ENCODE measurements at places on chromosomes 11 and 22.

DNA sequence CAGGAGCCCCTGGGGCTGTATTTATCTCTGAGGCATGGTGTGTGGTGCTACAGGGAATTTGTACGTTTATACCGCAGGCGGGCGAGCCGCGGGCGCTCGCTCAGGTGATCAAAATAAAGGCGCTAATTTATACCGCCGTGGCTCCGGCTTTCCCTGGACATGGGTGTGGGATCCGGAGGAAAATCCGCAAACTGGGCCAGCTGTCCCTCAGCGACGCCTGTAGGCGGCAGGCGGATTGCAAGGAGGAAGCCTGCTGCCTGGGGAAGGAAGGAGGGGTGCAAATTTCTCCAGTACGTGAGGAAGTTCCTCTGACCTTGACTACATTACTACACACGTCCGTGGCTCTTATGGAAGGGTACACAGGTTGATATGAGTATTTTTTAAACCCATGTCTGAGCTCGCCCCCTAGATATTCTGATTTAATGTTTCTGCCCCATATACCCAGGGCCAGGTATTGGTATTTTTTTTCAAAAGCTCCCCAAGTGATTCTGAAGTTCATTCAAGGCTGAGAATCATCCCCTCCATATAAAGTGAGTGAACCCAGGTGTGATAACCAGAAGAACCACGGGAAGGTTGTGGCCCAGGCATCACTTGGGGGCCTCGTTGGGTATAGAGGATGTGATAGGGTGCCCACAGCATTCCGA lies 2.8 kb downstream of the MYOD1 start:
- no peak for DNase-seq

DNA sequence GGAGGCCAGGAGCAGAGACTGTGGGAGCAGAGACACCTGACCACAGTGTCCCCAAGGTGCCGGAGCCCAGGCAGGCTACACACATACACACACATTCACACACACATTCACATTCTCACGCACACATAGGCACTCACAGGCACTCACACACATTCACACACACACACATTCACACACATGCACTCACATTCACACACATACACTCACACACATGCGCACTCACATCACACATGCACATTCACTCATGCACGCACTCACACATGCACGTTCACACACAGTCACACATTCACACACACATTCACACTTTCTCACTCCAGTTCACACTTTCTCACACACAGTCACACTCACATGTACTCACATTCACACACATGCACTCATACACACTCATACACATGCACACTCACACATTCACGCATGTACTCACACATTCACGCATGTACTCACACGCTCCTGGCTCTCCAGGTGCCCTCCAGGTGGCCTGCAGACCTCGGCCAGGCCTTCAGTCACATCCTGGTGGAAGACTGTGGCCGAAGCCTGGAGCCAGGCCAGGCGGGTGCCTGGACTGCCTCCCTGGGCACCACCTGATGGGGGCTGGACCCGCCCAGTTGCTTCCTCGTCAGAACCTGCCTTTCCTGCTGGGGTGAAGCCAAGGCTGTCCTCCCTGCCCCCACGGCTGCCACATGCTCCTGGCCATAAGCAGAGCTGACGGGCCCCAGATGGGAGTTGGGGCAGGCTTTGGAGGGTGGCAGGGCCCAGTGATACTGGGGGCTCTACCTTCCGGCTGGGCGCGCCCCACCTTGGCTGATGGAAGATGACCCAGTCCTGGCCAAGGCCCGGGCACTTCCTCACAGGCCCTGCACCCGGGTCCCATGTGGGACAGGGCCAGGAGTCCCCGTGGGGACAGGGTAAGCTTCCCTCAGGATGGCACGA lies 89.5 kb downstream of the WNT7B start:
- DNase-seq, result no peak

DNA sequence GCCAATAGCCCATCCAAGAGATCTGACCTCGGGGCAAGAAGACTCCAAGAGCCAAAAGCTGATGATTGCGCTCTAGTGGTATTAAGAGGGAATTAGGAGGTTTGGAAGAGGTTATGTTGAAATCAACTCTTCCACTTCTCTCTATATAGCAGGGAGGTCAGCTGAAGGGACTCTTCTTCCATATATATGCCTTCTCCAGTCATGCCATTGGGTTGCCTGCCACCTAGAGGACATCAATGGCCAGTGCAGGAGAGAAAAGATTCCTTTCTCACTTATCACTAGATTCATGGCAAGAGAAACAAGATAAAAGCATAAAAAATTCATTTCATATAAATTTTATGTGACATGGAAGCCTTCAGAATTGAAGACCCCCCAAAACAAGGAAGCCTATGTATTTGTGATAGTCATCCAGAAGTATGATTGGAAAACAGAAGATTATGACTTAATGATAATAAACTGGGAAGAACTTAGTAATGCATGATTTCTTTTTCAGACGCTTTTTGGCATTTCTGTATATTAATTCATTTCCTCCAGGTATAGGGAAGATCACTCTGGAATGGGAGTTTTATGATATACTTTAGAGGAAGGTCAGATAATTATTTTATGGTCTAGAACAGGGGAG lies 435.1 kb upstream of the DDI1 start:
- DNase-seq, result peak; percentile 42

GRCh38 chr11:122979103-122979814 lies 2.4 kb downstream of the BSX start:
- no peak for DNase-seq

- no peak for DNase-seq
These were observed 5.5 kb upstream of the P4HA3 start for GRCh38 chr11:74316772-74317505.

DNA sequence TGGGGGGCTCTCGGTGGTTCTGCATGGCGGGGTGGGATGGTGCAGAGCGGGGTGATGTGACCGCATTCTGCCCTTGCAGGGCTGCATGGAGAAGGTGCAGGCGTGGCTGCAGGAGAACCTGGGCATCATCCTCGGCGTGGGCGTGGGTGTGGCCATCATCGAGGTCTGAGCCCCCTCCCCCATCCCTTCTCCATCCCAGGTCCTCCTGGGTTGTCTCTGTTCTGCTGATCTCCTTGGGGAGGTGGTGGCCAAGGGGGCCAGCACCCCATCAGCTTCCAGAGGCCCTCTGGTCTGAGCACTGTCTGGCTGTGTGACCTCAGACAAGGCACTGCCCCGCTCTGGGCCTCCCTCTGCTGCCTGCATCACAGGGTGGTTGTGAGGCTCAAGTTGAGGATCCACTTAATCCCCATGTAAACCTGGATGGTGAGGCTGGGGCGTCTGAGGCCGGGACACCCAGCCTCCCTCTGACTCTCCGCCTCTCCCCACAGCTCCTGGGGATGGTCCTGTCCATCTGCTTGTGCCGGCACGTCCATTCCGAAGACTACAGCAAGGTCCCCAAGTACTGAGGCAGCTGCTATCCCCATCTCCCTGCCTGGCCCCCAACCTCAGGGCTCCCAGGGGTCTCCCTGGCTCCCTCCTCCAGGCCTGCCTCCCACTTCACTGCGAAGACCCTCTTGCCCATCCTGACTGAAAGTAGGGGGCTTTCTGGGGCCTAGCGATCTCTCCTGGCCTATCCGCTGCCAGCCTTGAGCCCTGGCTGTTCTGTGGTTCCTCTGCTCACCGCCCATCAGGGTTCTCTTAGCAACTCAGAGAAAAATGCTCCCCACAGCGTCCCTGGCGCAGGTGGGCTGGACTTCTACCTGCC lies 53.3 kb downstream of the CD82 start:
- DNase-seq, result no peak

DNA sequence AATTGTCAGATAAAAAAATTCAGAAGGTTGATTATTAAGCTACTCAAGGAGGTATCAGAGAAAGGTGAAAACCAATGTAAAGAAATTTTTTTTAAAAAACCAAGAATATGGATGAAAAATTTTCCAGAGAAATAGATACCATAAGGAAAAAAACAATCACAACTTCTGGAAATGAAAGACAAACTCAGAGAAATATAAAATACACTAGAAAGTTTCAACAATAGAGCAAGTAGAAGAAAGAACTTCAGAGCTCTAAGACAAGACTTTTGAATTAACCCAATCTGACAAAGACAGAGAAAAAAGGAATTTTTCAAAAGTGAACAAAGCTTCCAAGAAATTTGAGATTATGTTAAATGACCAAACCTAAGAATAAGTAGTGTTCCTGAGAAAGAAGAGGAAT lies 62.9 kb upstream of the TEAD1 start:
- DNase-seq, result no peak

DNA sequence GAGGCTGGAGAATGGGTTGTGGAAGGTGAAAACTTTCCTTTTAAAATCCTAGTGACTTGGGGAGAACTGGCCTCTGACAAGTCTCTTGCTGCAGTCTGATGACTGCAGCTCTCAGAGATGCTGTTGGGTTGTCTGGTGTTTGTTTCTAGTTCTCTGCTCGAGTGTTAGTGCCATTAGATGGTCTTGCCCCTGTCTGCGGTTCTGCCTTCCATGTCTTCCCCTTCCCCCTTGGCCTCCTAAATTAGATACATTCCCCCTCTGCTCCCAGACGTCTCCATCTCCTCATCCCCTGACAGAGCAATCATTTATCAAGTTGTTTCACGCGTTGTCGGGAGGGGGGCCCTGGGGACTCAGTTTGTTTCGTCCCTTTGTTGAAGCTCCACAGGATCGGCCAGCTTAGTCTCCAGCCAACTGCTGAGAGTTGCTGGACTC lies 67.7 kb downstream of the CECR2 start:
- no peak for DNase-seq

- DNase-seq, result no peak
These were observed 202.4 kb downstream of the BARX2 start for GRCh38 chr11:129578006-129578405.

DNA sequence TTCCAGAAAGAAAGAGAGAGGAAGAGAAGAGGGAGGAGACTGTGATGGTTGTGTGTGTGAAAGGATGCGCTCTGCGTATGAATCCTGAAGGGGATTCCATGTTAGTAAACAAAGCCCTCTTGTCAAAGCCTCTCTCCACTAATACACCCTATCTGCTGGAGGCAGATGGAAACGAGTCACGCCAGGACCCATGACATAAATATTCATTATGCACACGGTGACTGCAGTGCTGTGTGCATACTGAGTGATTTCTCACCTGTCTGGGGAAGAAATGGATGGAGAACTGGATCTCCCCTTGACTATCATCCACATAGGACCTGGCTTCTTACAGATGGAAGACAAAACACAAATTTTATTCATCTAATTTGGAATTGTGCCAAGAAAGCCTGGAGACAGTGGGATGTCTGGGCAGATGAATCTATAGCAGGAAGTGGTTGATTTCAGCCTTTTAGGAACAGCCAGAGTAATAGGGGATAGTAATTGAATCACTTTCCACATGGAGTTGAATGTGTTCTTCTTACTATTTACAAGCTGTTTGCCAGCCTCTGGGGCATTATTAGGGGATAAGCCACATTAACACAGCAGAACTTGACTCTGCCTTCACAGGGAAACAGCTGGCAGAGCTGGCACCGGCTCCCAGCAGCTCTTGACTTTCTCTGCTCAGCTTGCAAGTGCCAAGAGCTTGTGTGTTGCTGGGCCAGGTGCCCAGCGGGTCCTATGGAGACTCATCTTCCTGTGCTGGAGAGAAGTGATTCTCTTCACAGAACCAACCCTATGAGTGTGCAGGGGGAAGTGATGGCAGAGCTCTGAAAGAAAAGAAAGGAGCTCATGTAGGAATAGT lies 9.0 kb downstream of the MTNR1B start:
- DNase-seq, result peak; percentile 6

DNA sequence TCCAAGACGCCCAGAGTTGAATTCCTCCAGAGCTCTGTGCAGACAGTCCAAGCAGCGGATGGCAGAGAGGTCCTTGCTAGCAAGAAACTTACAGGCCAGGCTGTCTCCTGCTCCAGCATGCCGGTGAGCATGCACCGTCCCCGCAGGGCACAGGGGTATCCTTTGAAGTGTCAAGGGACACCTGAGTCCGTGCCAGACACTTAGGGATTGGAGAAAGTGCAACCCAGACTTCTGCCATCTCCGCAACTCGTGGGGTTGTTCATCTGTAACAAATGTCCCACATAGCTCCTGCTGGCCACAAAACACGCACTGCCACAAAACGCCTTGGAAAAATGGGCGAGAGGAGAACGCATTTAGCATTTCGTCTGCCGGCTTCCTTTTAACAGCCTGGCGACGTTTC lies 13.3 kb downstream of the TSPO start:
- DNase-seq, result no peak

- DNase-seq, result no peak
These were observed 398.4 kb downstream of the CTTN start for GRCh38 chr11:70796648-70797227.

GRCh38 chr11:35313760-35314153 lies 105.6 kb downstream of the SLC1A2 start:
- DNase-seq, result no peak

GRCh38 chr22:33326540-33327295 lies 268.5 kb upstream of the SYN3 start:
- DNase-seq, result no peak

DNA sequence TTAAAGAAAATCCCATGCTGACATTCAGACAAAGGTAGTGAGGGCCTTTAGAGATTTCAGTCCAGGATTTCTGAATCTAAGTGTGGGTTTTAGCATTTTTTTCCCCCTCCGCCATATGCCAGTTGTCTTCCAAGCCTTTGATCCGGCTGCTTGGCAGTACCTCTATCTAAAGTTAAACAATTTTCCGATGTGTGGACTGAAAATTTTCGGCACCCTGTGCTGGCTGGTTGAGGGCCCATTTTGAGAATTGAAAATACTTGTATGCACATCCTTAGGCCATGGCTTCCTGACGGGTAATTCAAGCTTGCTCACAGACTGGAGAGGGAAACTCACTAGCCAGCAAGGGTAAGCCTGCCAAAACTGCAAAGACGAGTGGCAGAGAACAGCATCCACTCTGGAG lies 131.9 kb upstream of the NARS2 start:
- no peak for DNase-seq

GRCh38 chr22:43850529-43850928 lies 11.8 kb downstream of the SULT4A1 start:
- no peak for DNase-seq

GRCh38 chr11:86058360-86058759 lies 10.5 kb downstream of the PICALM start:
- no peak for DNase-seq

- peak; percentile 43 for DNase-seq
These were observed 10.7 kb upstream of the CTSF start for GRCh38 chr11:66579017-66579606.

DNA sequence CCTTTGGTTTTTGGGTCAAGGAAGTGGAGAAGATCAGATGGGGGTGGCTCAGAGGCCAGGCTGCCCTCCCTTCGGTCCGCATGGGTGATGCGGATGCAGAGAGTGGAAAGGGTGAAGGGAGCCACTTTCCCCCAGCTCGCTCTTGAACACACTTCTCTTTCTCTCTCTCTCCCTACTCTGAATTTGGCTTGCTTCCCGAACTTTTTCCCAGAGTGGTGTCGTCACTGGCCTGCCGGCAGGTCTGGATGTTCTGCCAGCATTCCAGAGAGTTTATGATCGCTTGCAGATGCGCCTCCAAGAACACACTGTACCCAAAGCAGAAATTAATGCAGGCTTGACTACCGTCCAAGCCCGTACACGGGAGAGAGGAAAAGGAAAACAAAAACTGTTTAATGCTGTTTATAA lies 103.2 kb downstream of the ZBTB16 start:
- peak; percentile 86 for DNase-seq

GRCh38 chr11:128532572-128533091 lies 54.7 kb downstream of the ETS1 start:
- DNase-seq, result no peak

GRCh38 chr11:10503777-10504480 lies 37.1 kb downstream of the RNF141 start:
- DNase-seq, result no peak

GRCh38 chr11:15418921-15419320 lies 304.2 kb downstream of the INSC start:
- no peak for DNase-seq

Data from large intestine (tissue), 12 donors.